Cardiac ventricle fibroblast (primary cell): ENCODE measurements at places on chromosomes 6 and 20. TPM values are rescaled to one million over a fixed set of nuclear protein-coding genes. Genes with fewer than 3 reads are reported as not detected.

SOBP gene
- total RNA-seq: 12.8 and 13.7 TPM in 2 replicates

BPIFB4 gene
- total RNA-seq: 0.06 and 0.24 TPM in 2 replicates

ZBTB46 gene
- 3.0 and 6.2 TPM in 2 replicates for total RNA-seq

PRKN gene
- 3.4 and 8.4 TPM in 2 replicates for total RNA-seq

SLC22A7 gene
- total RNA-seq: not detected in 2 replicates

ZFP64 gene
- total RNA-seq: 9.8 and 9.9 TPM in 2 replicates
